NCI-H2171 (cell line): ENCODE measurements at places on chromosomes 5 and 9.

DNA sequence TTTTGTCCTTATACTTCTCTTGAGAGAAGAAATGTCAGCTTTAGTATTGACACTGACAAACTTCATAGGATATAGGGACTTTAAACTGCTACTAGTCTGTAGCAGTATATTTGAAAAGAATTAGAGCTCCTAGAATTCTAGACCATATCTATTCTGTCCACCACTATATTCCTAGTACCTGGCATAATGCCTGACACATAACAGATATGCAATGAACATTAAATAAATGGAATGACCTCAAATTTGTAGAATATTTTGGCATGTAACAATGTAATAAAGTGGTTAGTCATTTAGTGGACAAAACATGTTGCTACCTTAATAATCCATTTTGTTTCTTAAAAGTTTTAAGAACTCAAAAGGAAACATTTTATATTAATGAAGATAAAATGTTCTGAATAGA, 57.5 kb downstream of the HOMER1 start:
- no peak for DNase-seq

DNA sequence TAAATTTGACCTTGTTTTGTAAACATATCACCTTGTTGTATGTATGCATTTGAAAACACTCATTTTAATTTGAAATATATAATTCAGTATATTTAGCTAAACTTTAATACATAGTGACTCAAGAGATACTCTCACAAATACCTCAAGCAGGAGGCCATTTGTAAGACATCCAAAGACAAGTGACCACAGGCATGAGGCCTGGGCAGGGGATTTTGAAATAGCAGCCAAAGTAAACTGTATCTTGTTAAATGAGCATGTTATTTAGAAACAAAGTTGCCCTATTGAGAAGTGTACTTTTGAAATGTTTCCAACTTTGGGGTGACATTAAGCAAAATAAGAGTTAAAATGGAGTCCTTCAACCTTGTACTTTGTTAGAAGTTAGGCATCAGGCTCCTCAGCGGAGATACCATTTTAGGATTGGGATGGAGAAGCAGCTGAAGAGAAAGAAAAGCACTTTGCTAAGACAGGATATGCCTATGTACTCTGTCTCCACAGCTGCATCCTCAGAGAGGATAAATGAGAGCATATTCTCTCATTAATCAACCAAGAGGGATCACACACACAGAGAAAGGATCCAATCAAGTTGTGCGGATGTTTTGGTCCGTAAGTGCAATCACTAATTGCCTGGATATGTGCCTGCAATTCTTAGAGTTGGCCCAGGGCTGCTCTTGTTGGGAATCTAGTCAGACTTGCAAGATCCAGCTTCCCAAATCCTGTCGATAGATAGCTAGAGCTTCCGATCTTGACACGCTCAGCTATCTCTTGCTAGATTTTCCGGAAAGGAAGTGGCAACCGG, 157.5 kb upstream of the HAPLN1 start:
- no peak for DNase-seq

GRCh38 chr5:91306497-91306896, 76.6 kb downstream of the ARRDC3 start:
- no peak for DNase-seq

DNA sequence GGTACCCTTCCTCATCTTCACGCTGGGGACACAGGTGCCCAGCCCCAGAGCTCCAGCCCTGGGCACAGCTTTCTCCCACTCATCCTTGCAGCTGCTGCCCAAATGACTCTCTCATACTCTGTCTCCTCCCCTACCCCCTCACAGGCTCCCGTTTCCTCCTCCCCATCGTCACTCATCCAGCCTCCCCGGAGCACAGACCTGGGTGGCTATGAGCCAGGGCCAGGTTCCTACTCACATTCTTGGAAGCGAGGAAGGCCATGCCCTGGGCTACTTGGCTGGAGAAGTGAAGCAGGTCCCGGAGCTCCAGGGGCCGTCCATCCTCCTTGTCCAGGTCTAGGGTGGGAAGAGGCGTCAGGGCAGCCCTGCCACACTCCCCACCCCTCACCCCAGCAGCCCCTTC, 29.3 kb downstream of the CSF1R start:
- DNase-seq: no peak

DNA sequence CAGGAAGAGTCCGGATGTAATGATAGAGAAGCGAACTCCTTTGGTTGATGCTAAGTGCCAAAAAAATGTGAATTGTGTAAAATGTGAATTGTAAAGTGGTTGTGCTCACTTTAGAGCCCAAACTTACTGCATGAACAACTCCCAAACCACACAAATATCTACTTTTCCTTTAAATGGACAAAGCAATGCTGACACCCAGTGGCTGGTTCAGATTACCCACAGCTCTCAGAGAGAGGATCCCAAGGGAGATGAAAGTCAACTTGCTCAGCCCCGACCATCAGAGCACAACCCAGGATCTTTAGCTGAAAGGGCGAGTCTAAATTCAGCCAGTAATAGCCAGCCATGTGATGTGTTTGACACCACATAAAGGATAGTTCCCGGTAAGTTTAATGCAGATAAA, 133.7 kb downstream of the NMUR2 start:
- no peak for DNase-seq
